RKO (cell line): ENCODE measurements at places on chromosomes 5 and 9.

GRCh38 chr9:78575081-78575480 lies 278.2 kb downstream of the PSAT1 start:
- no peak for DNase-seq

DNA sequence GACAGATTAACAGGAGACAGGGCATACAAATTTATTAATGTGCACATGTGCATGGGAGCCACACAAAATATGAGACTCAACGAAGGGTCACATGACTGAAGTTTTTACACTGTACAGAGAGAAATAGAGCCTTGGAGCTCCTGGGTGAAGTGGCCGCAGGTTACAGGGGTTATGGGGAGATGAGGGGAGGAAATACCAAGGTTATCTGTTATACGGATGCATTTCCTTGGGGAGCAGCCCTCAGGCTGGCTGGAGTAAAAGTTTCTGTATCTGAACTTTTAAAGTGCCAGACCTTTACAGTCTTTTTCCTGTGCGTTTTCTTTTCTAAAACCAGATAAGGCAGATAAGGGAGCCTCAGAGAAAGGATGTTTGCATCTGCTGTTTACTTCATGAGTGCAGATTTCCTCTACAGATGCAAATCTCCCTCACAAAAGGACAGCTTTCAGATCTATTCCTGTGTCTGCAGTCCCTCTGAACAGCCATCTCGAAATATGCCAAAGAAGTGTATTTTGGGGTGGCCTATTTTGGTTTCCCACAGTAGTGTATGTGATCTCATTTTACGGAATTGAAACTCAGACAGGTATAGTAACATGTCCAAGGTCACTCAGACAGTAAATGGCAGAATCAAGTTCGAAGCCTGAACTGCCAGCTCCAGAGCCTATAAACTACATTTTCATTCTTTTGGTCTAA lies 139.3 kb upstream of the FBXL17 start:
- no peak for DNase-seq

DNA sequence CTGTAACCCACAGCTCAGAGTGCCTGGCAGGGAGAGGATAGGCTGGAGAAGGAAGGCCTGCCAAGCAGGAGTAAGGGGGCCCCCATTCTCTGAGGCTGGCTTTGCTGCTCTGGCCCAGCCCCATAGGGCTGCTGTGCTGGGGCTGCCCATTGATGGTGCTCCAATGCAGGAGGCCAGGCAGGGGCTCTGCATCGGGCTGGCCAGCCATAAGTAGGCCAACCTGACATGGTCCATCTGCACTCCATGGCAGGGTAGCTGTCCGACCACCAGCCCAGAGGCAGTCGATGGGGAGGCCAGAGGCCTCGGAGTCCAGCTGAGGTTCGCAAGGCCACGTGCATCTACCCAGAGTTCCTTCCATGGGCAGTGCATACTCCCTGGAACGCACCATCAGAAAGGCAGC lies 75.0 kb upstream of the PITX1 start:
- no peak for DNase-seq

DNA sequence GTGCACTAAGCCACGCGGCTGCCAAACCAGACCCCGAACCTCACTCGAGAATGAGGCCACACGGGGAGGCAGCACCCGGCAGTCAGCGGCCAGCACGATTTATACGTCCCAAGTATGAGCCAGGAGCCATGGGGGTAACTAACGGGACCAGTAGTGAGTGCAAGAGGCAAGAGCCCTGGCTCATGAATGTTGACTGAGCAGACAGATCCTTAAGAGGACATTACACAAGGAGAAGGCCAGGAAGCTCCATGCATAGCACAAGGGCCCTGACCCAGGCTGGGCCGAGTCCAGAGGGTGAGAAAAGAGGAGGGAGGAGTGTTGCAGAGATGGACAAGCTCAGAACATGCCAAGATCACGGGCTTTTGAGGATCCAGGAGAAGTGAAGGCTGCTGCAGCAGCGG lies 58.6 kb upstream of the PHYKPL start:
- DNase-seq: no peak

DNA sequence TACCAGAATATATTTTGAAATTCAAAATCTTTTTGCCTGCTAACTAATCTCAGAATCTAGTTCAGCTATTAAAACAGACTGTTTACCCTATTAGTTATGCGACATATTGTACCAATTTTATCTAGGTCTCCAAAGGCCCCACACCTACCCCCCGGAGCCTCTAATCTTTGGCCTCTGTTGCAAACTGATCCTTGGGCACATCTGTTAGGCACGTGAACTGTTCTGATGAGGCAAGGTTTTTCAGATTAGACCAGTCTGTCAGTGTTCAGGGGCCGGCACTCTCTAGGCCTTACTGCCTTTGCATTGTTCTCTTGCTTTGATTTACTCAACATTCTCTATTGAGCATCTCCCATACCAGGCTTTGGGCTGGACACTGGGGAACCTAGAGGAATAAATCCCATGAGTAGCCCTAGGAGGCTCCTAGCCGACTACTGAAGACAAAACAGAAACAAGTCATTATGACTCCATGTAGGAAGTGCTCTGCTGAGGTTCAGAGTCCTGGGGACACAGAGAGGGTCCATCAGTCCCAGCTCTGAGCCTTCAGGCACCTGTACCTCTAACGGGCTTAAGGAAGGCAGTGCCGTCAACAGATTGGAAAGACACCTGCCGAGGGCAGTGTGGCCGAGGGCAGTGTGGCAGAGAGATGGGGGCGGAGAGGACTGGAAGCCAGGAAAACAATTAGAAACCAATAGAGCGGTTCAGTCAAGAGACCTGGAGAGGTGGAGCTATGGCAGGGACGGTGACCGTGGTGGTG lies 245.1 kb downstream of the AOPEP start:
- no peak for DNase-seq

- DNase-seq: no peak
These were observed 125.1 kb downstream of the ESM1 start for GRCh38 chr5:54860321-54860720.

GRCh38 chr9:129999141-129999510 lies 43.9 kb downstream of the FNBP1 start:
- DNase-seq: no peak

DNA sequence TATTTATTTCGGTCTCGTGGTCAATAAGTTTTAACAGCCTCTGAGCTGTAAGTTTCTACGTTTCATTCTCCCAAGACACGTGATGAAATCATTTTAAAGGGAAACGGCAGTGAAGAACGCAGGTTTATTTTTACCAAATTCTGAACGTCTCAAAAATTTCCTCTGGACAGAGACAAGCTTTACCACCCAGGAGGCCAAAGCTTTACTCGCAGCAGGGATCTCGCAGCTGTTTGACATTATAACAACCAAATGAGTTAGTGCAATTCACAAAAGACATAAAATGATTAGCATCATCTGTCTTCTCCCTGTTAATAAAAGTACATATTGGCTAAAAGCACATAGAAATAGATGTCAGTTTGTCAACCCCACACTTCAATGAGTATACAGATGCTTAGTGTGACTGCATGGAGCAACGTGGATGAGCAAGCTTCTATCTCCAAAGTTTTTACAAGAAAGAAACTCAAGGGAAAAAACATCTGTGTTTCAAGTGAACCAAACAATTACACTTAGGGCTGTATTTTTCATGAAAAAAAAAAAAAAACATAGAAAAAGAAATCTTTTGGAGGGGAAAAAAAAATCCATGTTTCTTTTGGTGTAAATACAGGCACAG lies 2.5 kb downstream of the SEMA5A start:
- DNase-seq: no peak

DNA sequence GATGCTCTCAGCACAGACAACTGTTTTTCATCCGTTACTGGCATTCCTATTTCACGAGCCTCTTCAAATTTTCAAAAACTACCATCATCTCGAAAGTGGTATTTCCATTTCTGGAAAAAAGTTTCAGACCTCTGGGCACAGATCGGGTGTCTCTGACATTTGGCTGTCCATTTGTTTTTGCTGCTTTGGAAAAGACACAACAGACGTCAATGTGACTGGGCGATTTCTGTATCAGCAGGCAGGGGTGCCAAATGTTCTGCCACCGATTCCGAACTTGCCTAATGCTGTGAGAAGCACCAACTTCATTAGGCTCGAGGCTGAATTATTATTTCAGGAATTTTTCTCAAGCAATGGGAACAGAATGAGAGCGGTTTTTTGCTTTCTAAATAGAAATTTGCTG lies 105.6 kb downstream of the ARSB start:
- DNase-seq: no peak

DNA sequence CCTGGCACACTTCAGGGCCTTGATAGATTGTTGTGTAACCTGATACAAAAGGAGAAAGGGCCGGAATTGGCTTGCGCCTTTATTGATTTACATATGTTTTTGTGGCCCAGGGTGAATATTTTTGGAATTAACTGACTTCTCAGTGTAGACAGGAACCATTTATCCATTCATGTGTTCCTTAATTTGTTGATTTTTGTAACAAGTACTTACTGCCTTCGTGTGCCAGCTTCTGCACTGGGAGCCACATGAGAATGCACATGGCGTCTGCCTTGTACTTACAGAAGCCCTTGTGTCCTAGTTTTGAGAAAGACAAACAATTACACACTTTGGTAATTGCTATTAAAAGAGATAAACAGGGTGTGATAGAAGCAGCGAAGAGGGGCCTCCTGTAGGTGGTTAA lies 26.4 kb downstream of the EHMT1 start:
- DNase-seq: no peak

DNA sequence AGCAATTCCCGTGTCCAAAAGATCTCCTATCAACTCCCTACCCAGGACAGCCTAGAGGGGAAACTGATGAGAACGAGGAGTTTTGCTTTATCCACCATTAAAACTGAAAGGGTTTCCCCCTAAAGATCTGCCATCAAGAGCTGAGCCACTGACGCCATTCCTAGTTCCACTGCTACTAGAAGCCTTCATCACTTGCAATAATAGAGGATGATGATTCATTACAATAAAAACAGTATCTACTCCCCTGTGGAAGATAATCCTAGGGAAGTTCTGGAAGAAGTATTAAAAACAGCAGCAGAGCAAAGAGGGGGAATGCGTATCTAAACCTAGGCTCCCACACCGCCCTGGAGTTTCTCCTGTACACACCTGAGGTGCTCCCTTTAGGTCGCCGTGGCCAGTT lies 394.5 kb downstream of the BNC2 start:
- DNase-seq: no peak

DNA sequence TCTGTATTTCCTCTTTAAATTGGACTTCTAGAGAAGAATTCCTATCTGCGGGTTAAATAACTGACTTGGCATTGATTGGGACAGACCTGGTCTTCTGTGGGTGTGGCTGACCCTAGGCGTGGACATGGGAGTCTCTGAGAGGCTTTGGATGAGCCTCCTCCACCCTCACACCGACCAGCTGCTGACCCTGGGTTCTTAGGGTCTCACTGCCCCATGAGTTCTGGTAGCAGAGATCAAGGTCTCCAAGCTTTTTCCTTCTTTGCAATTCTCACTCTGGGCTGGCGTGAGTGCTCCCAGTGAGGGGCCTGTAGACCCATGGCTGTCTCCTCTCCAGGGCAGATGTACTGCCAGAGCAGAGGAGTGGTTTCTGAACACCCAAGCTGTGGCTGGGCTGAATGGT lies 41.6 kb upstream of the PITX1 start:
- no peak for DNase-seq

DNA sequence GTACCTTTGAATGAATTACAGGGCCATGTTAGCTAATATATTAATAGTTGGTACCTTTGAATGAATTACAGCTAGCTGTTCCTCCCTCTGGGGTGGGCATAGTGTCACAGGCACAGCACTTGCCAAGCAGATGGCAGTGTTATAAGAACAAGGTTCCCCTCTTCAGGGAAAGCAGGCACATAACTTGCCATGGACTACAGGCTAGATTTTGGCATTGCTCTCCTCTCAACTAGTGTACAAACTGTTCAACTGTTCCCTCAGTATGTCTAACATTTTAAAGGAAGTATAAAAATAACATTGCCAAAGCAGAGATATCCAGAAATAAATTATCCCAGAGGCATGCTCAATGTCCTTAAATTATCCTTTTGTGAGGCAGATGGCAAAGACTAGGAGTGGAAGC lies 33.7 kb downstream of the ABITRAM start:
- DNase-seq: no peak

- no peak for DNase-seq
These were observed 94.6 kb downstream of the RAPGEF1 start for GRCh38 chr9:131645078-131645776.

DNA sequence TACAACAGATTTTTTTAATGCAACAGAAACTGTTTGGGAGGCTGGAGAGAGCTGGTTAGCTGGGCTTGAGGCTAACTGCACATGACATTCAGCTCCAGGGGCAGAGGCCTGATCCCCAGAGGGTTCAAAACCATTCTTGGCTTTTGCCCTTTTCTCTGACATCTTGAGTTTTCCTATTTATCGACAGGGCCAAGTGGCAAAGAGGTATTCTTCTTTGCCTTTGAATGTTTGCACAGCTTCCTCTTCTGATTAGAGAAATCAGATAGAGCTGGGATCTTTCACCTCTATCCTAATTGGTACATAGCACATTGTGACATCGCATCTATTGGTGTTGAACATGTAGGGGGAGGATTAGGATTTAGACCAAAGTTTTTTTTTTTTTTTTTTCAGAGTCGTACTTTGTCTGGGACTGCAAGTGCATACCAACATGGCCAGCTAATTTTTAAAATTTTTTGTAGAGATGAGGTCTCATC lies 143.7 kb downstream of the ACTBL2 start:
- no peak for DNase-seq

DNA sequence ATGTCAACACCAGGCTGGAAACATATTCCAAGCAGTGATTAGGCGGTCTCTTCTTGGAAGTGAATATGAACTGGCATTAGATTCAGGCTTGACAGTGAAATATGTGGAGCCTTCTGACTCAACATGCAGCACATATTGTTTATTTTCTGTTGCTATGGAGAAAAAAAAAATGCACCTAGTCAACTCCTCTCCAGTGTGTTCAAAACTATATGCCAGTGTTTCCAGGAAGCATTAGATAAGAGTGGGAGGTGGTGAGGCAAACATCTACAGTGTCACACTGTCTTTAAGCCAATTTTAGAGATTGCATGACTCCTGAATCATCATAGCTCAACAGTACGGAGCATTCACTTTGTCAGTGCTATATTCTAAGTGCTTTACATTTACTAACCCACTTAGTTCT lies 117.9 kb downstream of the HCN1 start:
- peak; percentile 58 for DNase-seq

DNA sequence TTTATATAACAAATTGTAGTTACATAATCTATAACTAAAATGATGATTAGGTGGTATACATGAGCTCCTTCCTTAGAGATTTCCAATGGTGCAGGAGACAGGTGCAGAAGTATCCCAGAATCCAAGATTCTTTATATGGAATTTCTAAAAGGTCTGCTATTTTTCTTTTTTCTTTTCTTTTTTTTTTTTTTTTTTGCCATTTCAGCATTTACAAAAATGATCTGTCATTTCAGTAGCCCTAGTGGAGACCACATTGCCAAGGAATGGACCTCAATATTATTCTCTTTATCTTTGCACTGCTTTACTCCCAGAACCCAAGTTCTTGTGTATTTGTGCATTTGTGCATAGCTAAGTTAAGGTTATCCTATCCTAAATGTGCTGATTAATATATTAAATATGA lies 61.7 kb downstream of the MRPS30 start:
- DNase-seq: no peak
